ENCODE measurements at places on chromosomes 13 and 19.

GRCh38 chr13:85693889-85694511, 105.2 kb downstream of the SLITRK6 start:
- no peak for DNase-seq

- DNase-seq = no peak
Observed at GRCh38 chr19:41064974-41065569, 23.2 kb upstream of the CYP2A13 start.

GRCh38 chr19:23241419-23241818, 8.8 kb downstream of the ZNF724 start:
- DNase-seq = no peak

- peak; percentile 25 for DNase-seq
Observed at GRCh38 chr19:41646589-41647204, 19.8 kb upstream of the CEACAM4 start.

DNA sequence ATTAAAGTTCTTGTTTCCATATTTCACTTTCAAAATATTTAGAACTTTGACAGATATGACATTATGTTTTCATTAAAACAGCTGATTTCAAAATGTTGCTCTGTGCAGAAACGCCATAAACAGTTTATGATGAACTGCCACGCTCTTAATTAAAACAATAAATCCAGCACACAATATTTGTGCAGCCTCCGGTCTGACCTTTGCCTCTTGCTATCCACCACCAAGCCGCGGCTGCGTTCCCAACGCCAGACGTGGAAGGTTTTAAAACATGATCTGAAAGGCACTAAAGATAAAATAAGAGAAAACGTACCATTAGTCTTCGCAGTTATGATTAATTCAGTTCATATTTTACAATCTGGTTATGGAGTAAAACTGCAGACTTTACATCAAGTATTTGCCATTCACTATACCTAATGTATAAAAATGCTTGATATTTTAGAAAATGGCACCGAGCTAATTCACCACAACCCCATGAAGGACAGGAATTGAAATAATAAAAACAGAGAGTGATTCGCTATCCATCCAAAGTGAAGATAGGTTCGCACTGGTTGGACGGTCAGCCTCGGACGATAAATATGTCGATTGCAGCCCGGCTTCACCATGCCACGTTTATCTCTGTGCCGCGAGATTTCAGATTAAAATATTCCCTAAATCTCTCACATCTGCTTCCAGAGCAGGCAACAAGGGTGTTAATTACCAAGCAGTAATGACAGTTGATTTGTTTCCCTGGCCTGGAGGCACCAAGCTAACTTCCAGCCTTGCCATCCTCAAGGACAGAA, 103.3 kb upstream of the ZNF507 start:
- DNase-seq = no peak

DNA sequence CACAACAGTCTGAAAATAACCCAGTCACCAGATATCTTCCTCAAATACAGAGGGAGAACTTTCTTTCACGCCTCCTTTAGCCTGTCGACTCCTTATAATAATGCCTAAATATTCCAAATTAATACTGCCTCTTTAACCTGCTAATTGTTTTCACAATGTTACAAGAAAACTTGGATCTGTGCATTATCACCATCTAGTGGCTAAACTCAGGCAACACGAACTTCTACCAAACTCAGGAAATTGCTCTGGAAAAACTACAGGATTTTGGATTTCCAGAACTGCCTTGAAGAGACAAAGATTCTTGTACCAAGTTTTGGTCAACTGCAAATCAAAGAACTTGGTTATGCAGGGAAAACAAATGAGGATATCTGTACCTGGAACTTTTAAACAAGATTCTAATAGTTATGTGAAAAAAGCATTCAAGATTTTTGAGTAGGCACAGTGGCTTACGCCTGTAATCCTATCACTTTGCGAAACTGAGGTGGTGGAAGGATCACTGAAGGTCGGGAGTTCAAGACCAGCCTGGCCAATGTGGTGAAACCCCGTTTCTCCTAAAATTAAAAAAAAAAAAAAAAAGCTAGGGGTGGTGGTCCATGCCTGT, 10.8 kb downstream of the CLN5 start:
- DNase-seq = no peak

- no peak for DNase-seq
Observed at GRCh38 chr13:41144576-41144975, 12.0 kb upstream of the KBTBD6 start.

- no peak for DNase-seq
Observed at GRCh38 chr13:34420702-34421346, 521.2 kb upstream of the NBEA start.

DNA sequence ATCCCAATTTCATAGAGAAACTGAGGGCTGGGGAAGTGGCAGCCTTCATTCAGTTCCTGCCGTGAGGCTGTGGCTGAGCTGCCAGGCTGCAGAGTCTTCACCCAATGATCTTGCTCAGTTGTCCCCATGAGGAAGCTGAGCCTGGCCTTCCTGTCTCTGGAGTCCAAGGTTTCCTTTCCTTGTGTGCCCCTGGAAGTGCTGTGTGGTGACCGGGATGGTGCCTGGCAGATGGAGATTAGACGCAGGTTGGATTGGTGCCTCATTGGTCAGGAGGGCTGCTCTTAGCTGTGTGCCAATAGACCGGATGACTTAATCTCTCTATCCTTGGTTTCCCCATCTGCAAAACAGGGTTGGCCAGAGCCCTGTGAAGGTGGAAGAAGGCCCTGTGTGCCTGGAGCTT, 24.6 kb downstream of the DNM2 start:
- DNase-seq = no peak

DNA sequence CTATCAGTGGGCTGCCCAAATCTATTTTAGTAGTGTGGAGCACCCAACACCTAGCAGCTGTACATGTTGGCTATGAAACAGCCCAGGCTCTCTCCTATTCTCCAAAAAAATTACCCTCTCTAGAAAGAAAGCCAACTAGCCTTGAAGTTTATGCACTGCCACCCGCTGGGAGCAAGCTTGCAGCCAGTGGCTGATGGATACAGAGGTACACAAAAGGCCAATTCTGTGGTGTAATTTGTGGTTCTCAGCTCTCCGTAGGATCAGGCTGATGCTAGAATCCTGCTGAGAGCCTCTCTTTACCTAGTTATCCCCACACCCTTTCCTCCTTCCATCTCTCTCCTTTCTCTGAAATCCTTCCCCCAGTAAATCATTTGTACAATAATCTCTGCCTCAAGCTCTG, 1120.7 kb downstream of the DIAPH3 start:
- no peak for DNase-seq

DNA sequence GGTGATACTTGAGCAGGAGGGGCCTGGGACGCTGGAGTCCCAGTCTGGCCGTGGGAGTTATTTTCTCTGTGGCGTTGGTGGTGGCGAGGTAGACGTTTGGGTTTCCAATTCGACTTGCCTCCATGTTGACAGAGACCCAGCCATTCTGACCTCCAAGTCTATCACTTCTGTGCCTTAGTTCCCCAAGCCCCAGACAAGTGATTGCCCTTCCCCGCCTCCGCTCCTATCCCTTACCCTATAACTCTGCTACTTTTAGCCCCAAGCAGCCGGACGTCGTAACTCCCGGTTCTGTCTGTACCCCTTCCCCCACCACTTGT, 549 bp downstream of the TIMM50 start:
- DNase-seq = no peak

DNA sequence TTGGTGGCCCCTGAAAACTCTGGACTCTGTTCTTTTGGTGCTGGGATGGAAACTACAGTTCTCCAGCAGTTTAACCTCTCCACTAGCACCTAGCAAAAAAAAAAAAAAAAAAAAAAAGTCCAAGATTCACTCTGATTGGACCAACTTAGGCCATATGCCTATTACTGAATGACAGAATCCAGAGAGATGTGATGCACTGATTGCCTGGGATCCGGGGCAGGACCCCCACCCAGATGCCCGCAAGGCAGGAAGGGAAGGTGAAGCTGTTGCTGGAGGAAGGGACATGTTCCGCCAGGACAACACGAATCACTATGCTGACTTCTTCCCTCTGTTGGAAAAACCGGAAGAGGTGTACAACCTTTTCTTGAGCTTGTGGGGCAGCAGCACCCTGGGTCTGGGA, 152.5 kb upstream of the ZNF536 start:
- no peak for DNase-seq

GRCh38 chr13:111854403-111854802, 212.5 kb upstream of the SOX1 start:
- DNase-seq = no peak
